ENCODE measurements at places on chromosomes 16 and 17.

DNA sequence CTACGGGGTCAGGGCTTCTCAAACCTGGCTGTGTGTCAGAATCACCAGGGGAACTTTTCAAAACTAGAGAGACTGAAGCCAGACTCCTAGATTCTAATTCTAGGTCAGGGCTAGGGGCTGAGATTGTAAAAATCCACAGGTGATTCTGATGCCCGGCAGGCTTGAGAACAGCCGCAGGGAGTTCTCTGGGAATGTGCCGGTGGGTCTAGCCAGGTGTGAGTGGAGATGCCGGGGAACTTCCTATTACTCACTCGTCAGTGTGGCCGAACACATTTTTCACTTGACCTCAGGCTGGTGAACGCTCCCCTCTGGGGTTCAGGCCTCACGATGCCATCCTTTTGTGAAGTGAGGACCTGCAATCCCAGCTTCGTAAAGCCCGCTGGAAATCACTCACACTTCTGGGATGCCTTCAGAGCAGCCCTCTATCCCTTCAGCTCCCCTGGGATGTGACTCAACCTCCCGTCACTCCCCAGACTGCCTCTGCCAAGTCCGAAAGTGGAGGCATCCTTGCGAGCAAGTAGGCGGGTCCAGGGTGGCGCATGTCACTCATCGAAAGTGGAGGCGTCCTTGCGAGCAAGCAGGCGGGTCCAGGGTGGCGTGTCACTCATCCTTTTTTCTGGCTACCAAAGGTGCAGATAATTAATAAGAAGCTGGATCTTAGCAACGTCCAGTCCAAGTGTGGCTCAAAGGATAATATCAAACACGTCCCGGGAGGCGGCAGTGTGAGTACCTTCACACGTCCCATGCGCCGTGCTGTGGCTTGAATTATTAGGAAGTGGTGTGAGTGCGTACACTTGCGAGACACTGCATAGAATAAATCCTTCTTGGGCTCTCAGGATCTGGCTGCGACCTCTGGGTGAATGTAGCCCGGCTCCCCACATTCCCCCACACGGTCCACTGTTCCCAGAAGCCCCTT is 10.9 kb downstream of the STH start:
- DNase-seq = no peak

- no peak for DNase-seq
Measured at GRCh38 chr17:13699261-13699660, 97.5 kb upstream of the HS3ST3A1 start.

DNA sequence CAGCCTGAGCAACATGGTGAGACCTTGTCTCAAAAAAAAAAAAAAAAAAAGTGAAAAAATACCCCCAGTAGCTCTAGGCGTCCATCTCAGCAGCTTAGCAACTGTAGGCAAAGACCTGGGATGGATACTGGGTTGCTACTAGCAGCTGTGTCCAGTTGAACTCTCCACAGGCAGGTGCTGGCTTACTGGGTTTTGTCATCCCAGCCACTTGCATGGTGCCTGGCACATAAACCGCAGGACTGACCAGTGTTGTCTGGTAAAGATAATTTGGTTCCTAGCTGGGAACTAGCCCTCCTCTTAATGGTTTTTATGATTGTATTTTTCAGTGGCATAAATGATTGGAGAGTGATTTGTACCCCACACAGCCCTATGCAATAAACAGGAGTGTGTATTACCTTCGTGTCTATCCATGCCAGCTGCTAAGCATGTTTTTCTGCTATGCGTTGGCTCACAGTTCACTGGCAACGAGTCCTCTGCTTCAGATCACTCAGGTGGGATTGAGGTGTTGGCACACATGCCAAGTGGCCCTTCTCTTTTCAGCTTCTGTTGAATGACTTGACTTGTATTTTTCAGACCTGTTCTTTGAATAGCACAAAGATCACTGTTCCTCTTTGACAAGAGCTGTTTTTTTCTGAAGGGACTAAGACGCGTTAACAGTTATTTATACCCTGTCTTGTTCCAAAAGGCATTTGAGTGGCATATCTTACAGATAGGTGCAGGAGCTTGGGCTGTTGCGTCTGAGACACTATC is 352.9 kb downstream of the SNX29 start:
- DNase-seq = no peak

GRCh38 chr16:28161626-28162025 is 50.1 kb downstream of the XPO6 start:
- DNase-seq = no peak

DNA sequence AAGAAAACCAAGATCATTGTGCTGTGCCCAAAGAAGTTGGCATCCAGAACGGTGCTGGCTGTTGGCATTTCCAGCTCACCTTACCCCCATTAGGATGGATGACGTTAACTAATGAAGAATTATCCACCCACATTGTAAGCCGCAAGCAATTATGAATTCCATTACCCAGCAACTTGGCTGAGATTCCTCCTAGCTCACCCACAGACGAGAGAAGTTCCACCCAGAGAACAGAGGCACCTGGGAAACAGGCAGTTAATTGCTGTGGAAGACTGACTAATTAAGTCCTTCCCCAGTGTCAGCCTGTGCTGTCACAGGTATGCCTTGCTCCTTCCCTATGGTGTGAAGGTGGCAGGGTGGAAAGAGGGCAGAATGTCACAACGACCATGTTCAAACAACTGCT is 456.2 kb upstream of the CDH5 start:
- no peak for DNase-seq

DNA sequence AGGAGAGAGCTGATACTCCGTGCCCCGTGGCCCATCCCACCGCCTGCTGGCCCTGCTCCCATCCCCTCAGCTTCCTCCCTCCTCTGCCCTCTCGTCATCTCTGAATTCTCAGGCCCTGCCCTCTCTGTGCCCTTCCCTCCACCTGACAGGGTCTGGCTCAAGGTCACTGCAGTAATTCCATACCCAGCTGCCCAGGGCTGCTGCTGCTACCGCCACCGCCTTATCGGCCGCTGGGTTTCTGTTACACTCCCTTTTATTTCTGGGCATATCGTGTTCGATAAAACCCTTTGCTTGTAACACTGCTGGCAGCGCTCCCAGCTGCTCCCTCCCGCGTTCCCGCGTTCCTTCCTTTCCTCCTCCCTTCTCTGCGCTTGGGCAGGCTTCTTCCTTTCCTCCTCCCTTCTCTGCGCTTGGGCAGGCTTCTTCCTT is 1.2 kb downstream of the EPN3 start:
- no peak for DNase-seq

DNA sequence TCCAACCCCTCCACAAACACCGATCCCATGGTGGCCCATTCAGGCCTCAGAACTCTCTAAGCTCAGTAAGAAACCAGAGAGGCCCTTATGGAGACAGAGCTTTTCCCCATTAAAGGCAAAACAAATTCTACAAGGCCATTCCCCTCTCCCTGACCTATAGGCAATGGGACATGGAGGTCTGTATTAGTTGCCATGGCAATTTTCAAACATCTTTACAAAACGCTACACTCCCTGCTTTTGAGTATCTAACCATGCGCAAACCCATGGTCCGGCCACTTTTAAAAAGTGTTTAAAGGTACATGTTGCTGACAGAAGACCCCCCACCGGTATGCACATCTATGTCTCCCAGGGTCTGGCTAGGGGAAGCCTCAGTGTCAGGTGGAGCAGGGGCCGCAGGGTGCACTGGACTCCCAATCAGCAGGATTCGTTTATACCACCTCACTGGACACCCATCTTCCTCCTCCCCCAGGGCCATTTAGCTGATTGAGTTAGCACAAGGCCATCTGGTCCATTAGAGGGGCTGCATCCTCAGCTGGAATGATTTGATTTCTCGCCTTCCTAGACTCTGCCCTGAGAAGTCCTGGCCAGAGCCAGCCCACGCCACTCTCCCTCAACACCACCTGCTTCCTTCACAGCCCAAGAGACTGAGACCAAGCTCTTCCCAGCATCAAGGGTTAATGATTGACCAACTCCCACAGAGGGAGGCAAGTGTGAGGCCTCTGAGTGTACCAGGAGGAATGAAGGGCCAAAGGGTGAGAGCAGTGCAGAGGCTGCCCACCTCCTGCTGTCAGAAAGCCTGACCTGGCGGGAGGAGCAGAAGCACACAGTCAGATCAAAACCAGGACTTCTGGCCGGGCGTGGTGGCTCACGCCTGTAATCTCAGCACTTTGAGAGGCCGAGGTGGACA is 10.9 kb downstream of the ACLY start:
- DNase-seq = no peak
